Endodermal cell (in vitro differentiated cells): ENCODE measurements at places on chromosomes 4 and X.
A peak's percentile ranks its signal among the peaks of the same experiment; 100 is the strongest.

GRCh38 chr4:112923516-112923915, 125.9 kb upstream of the ANK2 start:
- DNase-seq = no peak

DNA sequence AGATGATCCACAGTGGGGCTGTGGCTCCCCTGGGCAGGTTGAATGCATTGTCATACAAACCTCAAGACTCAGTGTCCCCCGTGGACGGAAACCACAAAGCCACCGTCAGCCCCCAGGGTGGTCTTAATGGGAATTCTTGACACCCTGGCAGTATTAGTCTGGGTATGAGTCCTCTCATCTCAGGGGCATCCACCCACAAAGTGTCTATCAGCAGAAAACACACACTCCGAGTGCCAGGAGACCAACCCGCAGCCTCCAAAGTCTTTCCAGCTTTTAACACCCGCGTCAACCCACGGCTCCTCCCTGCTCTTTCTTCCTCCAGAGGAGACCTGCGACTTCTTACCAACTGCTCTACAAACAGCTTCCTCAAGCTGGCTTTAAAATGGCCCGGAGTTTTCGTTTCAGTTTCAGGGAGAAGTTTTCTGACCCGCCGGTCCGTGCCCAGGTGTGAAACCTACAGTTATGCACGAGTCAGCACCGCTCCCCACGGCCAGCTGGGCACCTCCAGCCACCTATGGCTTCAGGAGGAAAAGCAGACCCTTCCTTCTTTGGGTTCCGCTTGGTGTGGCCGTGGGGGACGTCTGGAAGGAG, 14.4 kb upstream of the ASMTL start:
- DNase-seq = peak; percentile 47

DNA sequence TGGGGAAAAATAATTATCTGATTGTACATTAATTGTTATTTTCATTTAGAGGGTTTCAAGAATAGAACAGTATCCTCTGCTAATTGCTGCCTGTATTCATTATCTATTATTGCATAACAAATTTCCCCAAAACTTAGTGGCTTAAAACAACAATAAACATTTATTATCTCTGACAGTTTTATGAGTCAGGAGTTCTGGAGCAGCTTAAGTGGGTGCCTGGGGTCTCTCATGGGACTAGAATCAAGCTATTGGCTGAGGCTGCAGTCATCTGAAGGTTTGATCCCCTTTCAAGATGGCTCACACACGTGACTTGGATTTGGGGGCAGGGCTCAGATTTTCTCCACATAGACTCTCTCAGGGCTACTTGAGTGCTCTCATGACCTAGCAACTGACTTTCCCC, 98.1 kb upstream of the JADE1 start:
- no peak for DNase-seq

DNA sequence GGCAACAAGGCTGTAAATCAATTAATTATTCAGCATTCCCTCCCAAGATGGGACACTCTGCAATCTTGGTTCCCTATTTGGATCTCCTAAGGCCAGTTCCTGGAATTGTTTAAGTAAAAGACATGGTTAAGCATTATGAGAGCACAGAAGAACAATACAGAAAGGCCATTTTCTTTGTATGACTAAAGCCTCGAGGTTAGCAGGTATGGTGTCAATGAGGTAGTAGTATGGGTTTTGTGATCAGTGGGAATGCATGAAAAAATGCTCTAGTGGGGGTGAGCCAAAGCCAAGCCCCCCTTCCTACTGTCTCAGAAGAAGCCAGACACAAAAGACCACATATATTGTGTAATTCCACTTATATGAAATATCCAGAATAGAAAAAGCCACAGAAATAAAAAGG, 61.7 kb upstream of the S100G start:
- DNase-seq = no peak
